ENCODE measurements at places on chromosomes 2 and 18.
A peak's percentile ranks its signal among the peaks of the same experiment; 100 is the strongest.

DNA sequence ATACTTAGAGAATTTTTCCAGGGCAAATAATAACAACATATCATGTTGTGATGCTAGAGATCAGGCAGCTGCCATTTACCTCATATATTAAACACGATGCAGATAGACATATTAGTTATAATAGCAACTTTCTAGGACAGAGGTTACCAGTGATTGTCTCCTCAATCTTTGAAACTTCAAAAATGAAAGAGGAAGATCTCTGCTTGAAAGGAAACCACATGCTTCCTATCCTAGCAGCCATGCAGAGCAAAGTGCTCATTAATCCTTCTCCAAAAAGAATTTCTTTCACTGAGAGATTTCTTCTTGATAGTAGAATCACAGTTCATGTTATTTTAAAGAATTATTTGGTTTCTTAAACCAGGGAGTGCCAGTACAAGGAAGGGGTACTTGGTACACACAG, 317.2 kb downstream of the CPS1 start:
- no peak for DNase-seq

- DNase-seq, result no peak
These were observed 83.0 kb upstream of the CHRNA1 start for GRCh38 chr2:174846941-174847938.

DNA sequence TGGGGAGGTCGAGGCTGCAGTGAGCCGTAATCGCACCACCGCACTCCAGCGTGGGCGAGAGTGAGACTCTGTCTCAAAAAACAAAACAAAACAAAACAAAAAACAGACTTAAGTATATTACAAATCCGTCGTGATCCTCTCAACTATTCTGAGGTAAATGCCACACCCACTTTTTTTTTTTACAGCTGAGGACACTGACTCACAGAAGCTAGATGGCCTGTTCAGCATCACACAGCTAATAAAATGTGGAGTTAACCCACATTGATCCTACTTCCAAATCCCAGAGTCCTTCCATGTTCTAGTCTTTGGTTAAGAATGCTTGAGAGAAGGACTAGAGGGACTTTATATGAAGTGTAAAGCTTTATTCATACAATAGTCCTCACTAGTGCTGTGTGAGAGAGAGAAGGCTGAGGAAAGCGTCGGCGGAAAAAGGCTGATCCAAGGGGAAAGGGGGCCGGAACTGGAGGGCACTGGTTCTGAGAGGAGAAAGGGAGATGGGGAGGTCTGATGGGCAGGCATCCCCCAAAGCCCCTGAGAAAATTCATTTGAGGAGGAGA, 627 bp downstream of the RNF25 start:
- peak; percentile 17 for DNase-seq

- peak; percentile 46 for DNase-seq
These were observed 1.1 kb downstream of the CYBRD1 start for GRCh38 chr2:171523088-171524017.

GRCh38 chr2:120279708-120280107, 27.1 kb downstream of the RALB start:
- no peak for DNase-seq

DNA sequence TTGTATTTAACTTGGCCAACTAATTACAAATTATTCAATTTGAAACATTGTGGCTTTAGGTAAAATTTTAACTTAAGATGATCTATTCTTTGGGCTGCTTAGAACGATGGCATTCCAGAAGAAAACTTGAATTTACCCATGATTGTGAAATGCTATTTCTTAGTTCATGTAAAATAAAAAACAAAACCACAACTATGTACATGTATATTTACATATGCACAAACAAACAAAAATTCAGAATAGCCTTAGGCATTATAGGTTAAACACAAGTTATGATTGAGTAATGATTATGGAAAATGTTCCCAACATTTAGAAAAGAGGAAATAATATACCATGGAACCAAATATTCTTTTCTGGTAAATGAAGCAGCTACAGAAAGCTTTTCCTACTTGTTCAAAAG, 3.5 kb upstream of the SMCHD1 start:
- no peak for DNase-seq

All from A549 (cell line).